Left lung (tissue), 14 donors: ENCODE measurements at places on chromosomes 2 and 18. TPM values are rescaled to one million over a fixed set of nuclear protein-coding genes. Genes with fewer than 3 reads are reported as not detected.

DNA sequence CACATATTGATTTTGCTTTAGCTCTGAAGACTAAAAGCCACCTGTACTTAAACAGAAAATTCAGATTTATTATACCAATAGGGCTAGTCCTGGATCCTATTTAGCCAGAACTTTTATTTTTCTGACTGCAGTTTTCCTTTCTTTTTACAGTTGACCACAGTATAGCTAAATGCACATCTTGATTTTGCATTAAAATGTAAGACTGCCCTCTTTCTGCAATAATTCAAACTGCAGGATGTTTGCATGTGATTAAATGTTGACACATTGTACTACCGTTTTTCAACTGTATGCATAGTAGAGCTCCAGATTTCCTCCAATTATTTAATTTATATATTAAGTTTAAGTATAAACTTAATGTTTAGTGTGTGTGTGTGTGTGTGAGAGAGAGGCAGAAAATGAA is 1262.9 kb downstream of the SUCLG1 start:
- H3K27ac ChIP-seq, result no peak overlapping the region
- no peak for DNase-seq
- no peaks in the 10 kb centered on the region for H3K36me3 ChIP-seq
- no peaks in the 10 kb centered on the region for H3K4me1 ChIP-seq

DUSP19 gene
- total RNA-seq, result 5.9 TPM

GRCh38 chr18:76589866-76590265 is 94.8 kb upstream of the ZNF516 start:
- peaks cover 19% of the 10 kb centered on the region for H3K4me1 ChIP-seq
- no peaks in the 10 kb centered on the region for H3K27me3 ChIP-seq
- no peak overlapping the region for H3K27ac ChIP-seq
- no peak for DNase-seq
- H3K4me3 ChIP-seq, result no peak overlapping the region
- H3K36me3 ChIP-seq, result no peaks in the 10 kb centered on the region

HAAO gene
- total RNA-seq, result 11.5 TPM

GRCh38 chr2:230412846-230413245 is 3.2 kb upstream of the SP100 start:
- H3K4me3 ChIP-seq, result no peak overlapping the region
- H3K4me1 ChIP-seq, result peaks cover 3% of the 10 kb centered on the region
- peak overlapping the region; percentile 97 for H3K27ac ChIP-seq
- no peak for DNase-seq
- H3K27me3 ChIP-seq, result no peaks in the 10 kb centered on the region

GRCh38 chr2:177098001-177098613 is 114.5 kb upstream of the HNRNPA3 start:
- no peak overlapping the region for H3K27ac ChIP-seq
- no peak overlapping the region for H3K4me3 ChIP-seq
- H3K36me3 ChIP-seq, result no peaks in the 10 kb centered on the region

CFAP65 gene
- total RNA-seq, result 4.3 TPM

- no peak overlapping the region for H3K4me3 ChIP-seq
- no peak for DNase-seq
- no peaks in the 10 kb centered on the region for H3K36me3 ChIP-seq
- H3K4me1 ChIP-seq, result no peaks in the 10 kb centered on the region
- no peaks in the 10 kb centered on the region for H3K27me3 ChIP-seq
These were observed 532.8 kb downstream of the FBXO15 start for GRCh38 chr18:73614812-73615211.

DNA sequence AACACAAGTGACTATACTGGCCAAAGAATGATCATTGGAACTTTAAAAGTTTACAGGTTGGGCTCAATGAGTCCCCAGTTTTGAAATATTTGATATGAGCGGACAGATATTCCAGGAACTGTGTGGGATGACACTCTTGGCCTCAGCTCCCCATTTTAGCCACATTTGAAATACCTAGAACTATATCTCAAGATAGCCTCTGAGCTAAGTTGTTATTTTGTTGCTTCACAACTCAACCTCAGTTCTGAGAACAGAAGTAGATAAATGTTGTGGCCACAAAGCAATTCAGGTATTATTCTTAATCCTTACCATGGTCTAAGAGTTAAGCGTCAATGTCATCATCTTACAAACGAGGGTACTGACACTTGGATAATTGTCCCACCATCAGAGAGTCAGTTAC is 172.2 kb upstream of the SETBP1 start:
- no peak overlapping the region for H3K4me3 ChIP-seq
- no peak overlapping the region for H3K27ac ChIP-seq
- H3K36me3 ChIP-seq, result no peaks in the 10 kb centered on the region
- DNase-seq, result no peak

GRCh38 chr18:70673831-70674230 is 385.0 kb downstream of the SOCS6 start:
- H3K27me3 ChIP-seq, result no peaks in the 10 kb centered on the region
- DNase-seq, result no peak
- no peaks in the 10 kb centered on the region for H3K36me3 ChIP-seq
- no peak overlapping the region for H3K27ac ChIP-seq
- no peaks in the 10 kb centered on the region for H3K4me1 ChIP-seq

DNA sequence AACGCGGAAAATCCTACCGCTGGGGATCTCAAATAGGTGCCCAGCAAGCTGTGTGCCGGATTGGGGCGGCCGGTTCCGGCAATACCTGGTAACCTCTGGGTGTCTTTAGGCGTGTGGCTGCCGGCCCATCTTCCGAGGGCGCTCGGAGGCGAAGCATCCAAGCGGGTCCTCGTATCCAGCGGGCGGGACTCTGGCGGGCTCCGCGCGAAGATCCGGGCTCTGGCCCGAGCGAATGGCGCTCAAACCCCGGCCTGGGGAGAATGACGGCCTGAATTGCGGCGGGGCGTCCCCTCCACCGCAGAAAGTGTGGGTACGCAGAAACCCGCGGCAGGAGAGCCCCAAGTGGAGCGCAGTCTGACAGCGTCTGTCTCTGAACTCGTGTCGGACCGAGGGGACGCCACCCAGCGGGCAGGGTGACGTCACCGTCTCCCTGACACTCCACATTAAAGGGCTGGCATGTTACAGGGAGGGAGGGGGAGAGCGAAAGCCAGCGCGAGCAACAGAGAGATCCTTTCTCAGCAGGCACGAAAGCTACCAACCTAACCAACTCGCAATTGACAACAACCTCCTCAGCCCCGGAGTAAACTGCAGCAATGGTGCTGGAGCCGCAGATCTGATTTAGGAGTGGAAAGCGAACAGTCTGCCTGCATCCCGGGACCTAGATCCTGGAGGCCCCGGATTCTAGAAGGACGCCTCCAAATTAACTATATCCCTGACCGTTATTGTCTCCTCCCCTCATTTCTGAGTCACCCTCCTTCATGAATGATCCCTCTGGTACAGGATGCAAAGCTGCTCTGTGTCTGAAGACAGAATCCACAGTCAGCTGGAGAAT is at the start of gene SKOR2:
Gene SKOR2 (minus strand): TSS at position 372 of the 832 bp plus-strand sequence. CDS start 2,477 bp downstream, outside the sequence.
- no peaks in the 10 kb centered on the region for H3K36me3 ChIP-seq
- H3K4me3 ChIP-seq, result no peak within 1 kb of the TSS
- no peak for DNase-seq

- H3K4me1 ChIP-seq, result no peaks in the 10 kb centered on the region
- H3K27me3 ChIP-seq, result peaks cover 6% of the 10 kb centered on the region
- DNase-seq, result no peak
- no peak overlapping the region for H3K4me3 ChIP-seq
These were observed 47.4 kb upstream of the MTCL1 start for GRCh38 chr18:8657873-8658470.

DNA sequence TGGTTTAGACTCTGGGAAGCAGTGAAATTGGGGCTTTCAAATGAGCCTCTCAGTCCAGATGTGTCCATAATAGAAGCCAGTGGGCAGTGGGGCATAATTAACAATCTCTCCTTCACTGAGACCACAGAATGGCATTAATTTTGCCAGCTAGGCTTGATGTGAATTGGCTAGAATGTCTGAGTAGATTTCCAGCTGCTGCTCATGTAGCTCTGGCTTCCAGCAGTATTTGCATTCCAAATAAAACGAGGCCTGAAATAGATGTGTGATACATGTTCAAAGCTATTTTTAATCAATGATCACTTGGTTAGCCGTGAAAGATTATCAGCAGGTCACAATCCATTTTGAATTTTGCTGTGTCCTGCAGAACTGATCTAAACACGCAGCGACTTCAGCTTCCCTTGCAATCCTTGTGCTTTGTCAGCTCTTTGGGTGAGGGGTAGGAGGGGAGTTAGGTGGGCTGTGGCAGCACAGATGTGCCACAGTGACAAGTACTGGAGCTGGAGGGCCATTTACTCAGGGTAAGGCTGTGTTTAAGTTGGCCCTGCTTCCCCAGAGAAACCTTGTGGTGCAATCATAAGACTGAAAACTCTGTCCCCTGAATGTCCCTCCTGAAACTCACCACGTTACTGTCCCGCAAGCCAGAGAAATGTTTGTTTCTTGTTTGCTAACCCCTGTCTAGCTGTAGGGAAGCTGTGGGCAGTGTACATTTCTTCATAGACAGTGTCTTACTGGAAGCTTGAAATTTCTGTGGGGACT is 56.9 kb upstream of the TMEM178A start:
- H3K4me3 ChIP-seq, result no peak overlapping the region
- DNase-seq, result peak; percentile 32
- no peaks in the 10 kb centered on the region for H3K36me3 ChIP-seq
- no peak overlapping the region for H3K27ac ChIP-seq
- H3K4me1 ChIP-seq, result no peaks in the 10 kb centered on the region

GRCh38 chr2:142037066-142037465 is 93.8 kb downstream of the LRP1B start:
- H3K27ac ChIP-seq, result no peak overlapping the region
- H3K36me3 ChIP-seq, result no peaks in the 10 kb centered on the region
- no peak for DNase-seq
- H3K27me3 ChIP-seq, result no peaks in the 10 kb centered on the region
- H3K4me3 ChIP-seq, result no peak overlapping the region
- H3K4me1 ChIP-seq, result no peaks in the 10 kb centered on the region

OXER1 gene
- total RNA-seq, result 2.7 TPM

- no peaks in the 10 kb centered on the region for H3K36me3 ChIP-seq
- H3K4me1 ChIP-seq, result no peaks in the 10 kb centered on the region
These were observed 268.4 kb upstream of the CDH19 start for GRCh38 chr18:66872277-66872676.

DNA sequence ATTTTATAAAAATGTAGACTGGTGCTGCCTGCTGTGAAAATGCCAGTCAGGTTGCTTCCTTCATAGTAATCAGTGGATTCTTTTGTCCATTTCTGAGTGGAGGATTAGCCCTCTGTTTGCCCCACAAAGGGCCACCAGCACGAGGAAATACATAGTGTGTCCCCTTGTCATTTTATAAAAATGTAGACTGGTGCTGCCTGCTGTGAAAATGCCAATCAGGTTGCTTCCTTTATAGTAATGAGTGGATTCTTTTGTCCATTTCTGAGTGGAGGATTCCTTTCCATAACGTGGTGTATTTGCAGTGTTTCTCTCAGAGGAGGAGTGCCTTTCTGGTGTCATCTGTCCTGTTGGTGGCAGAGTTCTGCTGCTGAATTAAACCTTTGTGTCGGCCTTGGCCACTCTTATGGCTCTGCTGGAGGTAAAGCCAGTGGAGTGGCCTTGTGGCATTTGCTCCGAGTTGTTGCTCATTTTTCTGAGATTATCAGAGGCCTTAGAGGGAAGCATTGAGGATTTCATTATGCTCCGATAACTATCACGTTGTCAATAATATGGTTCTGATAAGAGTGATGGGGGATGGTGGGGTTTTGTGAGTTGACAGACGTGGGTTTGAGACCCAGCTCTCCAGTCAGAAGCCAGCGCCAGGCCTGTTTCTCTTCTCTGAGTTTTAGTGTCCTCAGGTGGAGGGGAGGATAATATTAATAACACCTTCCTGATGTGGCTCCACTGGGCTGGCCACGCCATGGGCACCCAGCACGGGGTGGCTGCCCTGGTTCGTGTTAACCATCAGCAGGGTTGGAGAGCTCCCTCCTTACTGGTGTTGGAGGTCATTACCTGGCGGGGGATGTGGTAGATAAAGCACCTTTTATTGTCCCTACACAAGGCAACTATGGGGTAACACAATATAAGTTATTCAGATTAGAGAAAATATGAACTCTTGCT is 96.6 kb downstream of the NEDD4L start:
- H3K27ac ChIP-seq, result no peak overlapping the region
- peaks cover 15% of the 10 kb centered on the region for H3K4me1 ChIP-seq
- H3K36me3 ChIP-seq, result no peaks in the 10 kb centered on the region

GRCh38 chr2:71313016-71313766 is 18.4 kb upstream of the ZNF638 start:
- no peaks in the 10 kb centered on the region for H3K36me3 ChIP-seq
- H3K27ac ChIP-seq, result no peak overlapping the region
- DNase-seq, result no peak
- no peaks in the 10 kb centered on the region for H3K4me1 ChIP-seq

- H3K27ac ChIP-seq, result peak overlapping the region; percentile 77
- peaks cover 55% of the 10 kb centered on the region for H3K4me1 ChIP-seq
- no peaks in the 10 kb centered on the region for H3K27me3 ChIP-seq
- H3K4me3 ChIP-seq, result no peak overlapping the region
- DNase-seq, result no peak
These were observed 23.1 kb upstream of the TMBIM1 start for GRCh38 chr2:218315397-218315796.

DNA sequence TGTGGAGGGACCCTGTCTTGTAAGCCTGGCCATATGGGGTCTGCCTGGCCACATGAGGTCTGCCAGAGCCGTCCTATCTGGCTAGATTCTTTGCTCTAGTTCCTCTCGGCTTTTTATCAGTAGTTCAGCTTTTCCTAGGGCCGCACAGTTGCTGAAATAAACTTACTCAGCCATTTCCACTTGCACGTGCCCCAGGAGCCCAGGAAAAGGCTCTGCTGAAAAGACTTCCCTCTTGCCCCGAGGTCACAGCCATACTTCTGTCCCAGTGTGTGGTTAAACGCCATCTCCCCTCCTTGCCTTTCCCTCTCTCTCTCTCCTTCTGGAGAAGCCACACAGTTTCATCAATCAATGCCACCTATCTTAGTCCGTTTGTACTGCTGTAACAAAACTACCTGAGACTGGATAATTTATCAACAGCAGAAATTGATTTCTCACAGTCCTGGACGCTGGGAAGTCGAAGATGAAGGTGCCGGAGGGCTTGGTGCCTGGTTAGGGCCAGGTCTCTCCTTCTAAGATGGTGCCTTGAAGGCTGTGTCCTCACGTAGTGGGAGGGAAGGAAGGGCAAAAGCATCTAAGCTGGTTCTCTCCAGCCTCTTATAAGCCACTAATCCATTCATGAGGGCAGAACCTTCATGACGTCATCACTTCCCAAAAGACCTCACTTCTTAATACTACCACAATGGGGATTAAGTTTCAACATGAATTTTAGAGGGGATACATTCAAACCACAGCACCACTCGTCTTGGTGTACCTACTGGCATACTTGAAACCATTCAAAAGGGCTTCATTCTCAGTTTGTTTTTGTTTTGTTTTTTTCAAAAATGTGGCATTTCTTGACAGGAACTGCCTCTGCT is 11.2 kb upstream of the GALM start:
- peaks cover 36% of the 10 kb centered on the region for H3K4me1 ChIP-seq
- no peak overlapping the region for H3K27ac ChIP-seq
- no peaks in the 10 kb centered on the region for H3K36me3 ChIP-seq
- H3K4me3 ChIP-seq, result no peak overlapping the region

GRCh38 chr2:71801969-71802368 is 345.7 kb downstream of the CYP26B1 start:
- DNase-seq, result no peak
- H3K36me3 ChIP-seq, result no peaks in the 10 kb centered on the region
- H3K4me1 ChIP-seq, result no peaks in the 10 kb centered on the region
- no peak overlapping the region for H3K27ac ChIP-seq
- no peaks in the 10 kb centered on the region for H3K27me3 ChIP-seq
